Activated CD4-positive, alpha-beta memory T cell treated with anti-CD3 and anti-CD28 coated beads for 36 hours (primary cell): ENCODE measurements at places on chromosomes 6 and 20. TPM values are rescaled to one million over a fixed set of nuclear protein-coding genes. Genes with fewer than 3 reads are reported as not detected.
A peak's percentile ranks its signal among the peaks of the same experiment; 100 is the strongest.

- no peak for DNase-seq
- H3K27ac ChIP-seq = peak overlapping the region; percentile 3
- H3K36me3 ChIP-seq = peaks cover 18% of the 10 kb centered on the region
- no peaks in the 10 kb centered on the region for H3K27me3 ChIP-seq
- no peak overlapping the region for H3K4me3 ChIP-seq
- H3K4me1 ChIP-seq = peaks cover 43% of the 10 kb centered on the region
Measured at GRCh38 chr6:42973926-42974325, 5.1 kb downstream of the PEX6 start.

The EMILIN3 gene
- total RNA-seq = not detected

- H3K4me3 ChIP-seq = no peak overlapping the region
- DNase-seq = no peak
- H3K27me3 ChIP-seq = no peaks in the 10 kb centered on the region
- no peak overlapping the region for H3K27ac ChIP-seq
- no peaks in the 10 kb centered on the region for H3K36me3 ChIP-seq
Measured at GRCh38 chr20:32650401-32650944, 23.3 kb downstream of the C20orf203 start.

The IRF4 gene
- total RNA-seq = 689 TPM

DNA sequence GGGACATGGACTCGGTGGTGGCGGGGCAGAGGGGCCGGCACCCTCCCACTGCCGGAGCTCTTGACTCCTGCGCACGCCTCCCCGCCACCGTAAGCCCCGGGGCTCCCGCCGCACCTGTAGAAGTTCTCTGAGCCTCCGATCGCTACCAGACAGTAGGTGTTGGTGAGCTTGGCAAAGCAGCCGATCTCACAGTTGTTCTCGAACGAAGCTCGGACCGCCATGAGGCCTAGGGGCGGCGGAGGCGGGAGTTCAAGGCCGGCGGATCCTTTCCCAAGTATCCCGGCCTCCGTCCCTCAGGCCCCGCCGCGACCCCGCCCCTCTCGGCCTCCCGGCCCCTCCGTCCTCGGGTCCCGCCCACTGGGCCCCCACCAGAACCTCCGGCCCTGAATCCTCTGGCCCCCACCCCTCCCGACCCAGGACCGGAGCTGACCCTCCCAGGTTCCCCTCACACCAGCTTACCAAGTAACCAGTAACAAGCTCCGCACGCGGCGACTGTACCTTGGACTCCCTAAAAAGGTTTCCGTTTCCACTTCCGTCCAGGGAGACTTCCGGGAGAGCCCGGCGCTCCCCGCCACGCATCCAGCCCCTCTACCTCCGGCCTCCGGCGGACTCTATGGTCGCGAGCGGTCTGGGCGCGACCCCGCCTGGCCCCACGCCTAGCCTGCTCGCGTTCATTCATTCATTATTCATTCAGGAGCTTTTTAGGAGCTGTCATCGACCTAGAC is at the start of gene EIF6:
TSS of gene EIF6 (minus strand) at position 506 of the 725 bp plus-strand sequence. CDS start at position 221, 285 bp downstream.
- peak within 1 kb of the TSS; percentile 78 for H3K4me3 ChIP-seq
- H3K4me1 ChIP-seq = peaks cover 25% of the 10 kb centered on the region
- no peaks in the 10 kb centered on the region for H3K27me3 ChIP-seq
- H3K27ac ChIP-seq = peak within 1 kb of the TSS; percentile 64
- peaks cover 21% of the 10 kb centered on the region for H3K36me3 ChIP-seq

GRCh38 chr6:36064770-36065396 is 37.3 kb downstream of the MAPK14 start:
- no peaks in the 10 kb centered on the region for H3K27me3 ChIP-seq
- no peak for DNase-seq
- peaks cover 7% of the 10 kb centered on the region for H3K36me3 ChIP-seq
- peaks cover 43% of the 10 kb centered on the region for H3K4me1 ChIP-seq
- peak overlapping the region; percentile 11 for H3K27ac ChIP-seq

GRCh38 chr6:105713474-105714118 is 310.7 kb upstream of the PREP start:
- H3K36me3 ChIP-seq = peaks cover 11% of the 10 kb centered on the region
- H3K27me3 ChIP-seq = peaks cover 7% of the 10 kb centered on the region
- no peaks in the 10 kb centered on the region for H3K4me1 ChIP-seq
- no peak overlapping the region for H3K27ac ChIP-seq
- DNase-seq = no peak

The ERVFRD-1 gene
- total RNA-seq = not detected

The GLP1R gene
- total RNA-seq = not detected

DNA sequence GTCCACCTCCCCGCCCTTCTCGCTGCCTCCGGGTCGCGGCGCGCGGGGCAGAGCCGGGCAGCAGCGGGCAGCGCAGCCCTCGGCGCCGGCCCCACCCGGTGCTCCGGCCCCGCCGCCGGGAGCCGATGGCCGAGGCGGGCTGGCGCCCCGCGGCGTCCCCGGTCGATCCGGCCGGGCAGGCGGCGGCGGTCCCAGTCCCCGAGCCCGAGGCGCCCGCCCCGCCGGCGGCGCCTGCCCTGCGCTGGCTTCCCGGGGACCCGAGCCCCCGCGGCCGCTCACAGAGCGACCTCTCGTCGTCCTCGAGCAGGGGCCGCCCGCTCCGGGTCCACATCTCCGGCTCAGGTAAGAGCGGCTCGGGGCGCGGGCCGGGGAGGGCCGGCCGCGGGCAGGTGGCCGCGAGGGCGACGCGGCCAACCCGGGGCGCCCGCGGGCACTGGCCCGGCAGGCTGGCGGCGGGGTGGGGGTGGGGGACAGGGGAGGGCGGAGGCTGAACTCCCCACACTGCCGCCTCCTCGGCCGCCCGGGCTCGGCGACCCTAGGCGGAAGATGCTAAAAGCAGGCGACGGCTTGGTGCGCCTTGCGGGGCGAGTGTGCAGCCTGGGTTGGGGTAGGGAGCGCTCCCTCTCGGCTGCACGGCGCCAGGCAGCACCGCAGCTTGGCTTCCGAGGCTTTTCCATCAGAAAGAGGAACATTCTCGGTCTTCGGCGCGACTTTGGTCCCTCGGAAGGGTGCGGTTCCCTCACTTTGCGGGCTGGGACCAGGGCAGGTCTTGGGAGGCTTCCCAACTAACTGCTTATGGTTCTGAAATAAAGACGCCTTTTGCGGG is 25.6 kb upstream of the FUCA2 start:
- H3K4me3 ChIP-seq = peak overlapping the region; percentile 85
- peaks cover 39% of the 10 kb centered on the region for H3K4me1 ChIP-seq
- peak overlapping the region; percentile 80 for H3K27ac ChIP-seq
- DNase-seq = peak; percentile 73
- H3K36me3 ChIP-seq = no peaks in the 10 kb centered on the region

DNA sequence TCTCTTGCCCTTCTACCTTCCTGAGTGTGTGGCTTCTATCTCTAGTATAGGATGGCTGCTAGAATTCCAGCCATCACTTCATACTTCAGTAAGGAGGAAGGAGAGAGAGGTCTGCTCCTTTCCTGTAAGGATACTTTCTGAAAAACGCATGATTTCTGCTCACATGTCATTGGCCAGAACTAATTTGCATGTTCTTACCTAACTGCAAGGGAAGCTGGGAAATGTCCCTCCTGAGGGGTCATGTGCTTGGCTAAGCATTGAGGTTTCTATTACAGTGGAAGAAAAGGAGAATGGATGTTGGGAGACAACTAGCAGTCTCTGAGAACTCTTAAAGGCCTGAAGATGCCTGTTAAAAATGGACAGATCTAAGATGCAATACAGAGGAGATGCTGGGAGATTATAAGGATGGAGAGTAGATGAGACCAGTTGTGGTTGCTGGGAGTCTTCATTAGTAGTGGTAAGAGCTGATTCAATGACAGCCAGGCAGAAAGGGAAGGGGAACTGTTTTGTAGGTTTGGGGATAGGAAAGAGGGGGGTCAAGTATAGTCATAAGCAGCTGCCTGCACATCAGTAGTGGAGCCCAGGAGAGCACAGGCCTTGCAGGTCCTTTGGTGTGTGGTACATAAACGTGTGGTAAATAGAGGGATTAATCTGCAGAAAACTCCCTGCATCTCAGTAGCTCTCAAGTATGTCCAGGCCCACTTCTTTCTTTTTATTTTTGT is 20.2 kb downstream of the CDS2 start:
- no peaks in the 10 kb centered on the region for H3K27me3 ChIP-seq
- no peak overlapping the region for H3K4me3 ChIP-seq
- peaks cover 9% of the 10 kb centered on the region for H3K36me3 ChIP-seq
- H3K4me1 ChIP-seq = peaks cover 65% of the 10 kb centered on the region
- H3K27ac ChIP-seq = no peak overlapping the region
- no peak for DNase-seq

GRCh38 chr20:2137552-2138201 is 36.0 kb downstream of the STK35 start:
- no peaks in the 10 kb centered on the region for H3K27me3 ChIP-seq
- peaks cover 11% of the 10 kb centered on the region for H3K4me1 ChIP-seq
- H3K4me3 ChIP-seq = no peak overlapping the region
- H3K27ac ChIP-seq = no peak overlapping the region
- no peak for DNase-seq
- H3K36me3 ChIP-seq = no peaks in the 10 kb centered on the region

DNA sequence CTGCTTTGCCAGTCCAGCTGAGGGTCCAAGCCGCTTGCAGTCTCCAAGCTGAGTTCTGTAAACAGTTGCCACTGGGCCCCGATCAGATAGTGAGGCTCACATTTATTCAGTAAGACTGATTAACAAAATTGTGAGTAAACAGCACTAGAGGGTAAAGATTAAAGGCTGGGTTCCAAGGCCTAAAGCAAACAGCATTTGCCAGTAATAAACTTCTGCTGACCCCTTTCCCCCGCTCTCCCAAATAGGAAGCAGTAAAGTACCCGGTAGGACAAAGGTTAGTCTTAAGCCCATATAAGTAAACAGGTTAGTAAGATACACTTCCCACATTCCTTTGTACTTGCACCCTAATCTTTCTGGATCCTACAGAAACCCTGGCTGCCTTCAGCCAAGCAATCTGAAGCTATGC is 181.8 kb downstream of the MEI4 start:
- no peak overlapping the region for H3K4me3 ChIP-seq
- no peaks in the 10 kb centered on the region for H3K4me1 ChIP-seq
- H3K27me3 ChIP-seq = no peaks in the 10 kb centered on the region

DNA sequence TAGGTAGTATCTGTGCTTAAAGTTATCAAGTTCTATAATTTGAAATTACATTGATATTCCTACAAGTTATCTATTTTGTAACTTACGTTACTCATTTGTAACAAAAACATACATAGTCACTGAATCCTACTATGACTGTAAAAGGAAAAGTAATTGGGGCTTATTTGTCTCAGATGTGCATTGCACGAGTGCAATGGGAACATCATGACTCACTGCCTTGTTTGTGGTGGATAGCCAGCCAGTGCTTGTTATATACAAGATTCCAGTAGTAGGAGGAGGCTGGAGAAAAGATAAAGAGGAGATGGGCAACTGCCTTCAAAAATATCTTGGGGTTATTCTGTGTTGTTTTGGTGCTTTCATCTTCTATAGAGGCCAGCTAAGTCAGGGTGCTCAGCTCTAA is 164.1 kb downstream of the RNF144B start:
- no peaks in the 10 kb centered on the region for H3K36me3 ChIP-seq
- no peak for DNase-seq
- H3K4me3 ChIP-seq = no peak overlapping the region
- no peak overlapping the region for H3K27ac ChIP-seq
- peaks cover 4% of the 10 kb centered on the region for H3K27me3 ChIP-seq

- no peak for DNase-seq
- H3K27ac ChIP-seq = no peak overlapping the region
- H3K4me3 ChIP-seq = no peak overlapping the region
- H3K4me1 ChIP-seq = peaks cover 85% of the 10 kb centered on the region
- H3K27me3 ChIP-seq = no peaks in the 10 kb centered on the region
Measured at GRCh38 chr20:48754292-48754691, 73.5 kb downstream of the PREX1 start.

DNA sequence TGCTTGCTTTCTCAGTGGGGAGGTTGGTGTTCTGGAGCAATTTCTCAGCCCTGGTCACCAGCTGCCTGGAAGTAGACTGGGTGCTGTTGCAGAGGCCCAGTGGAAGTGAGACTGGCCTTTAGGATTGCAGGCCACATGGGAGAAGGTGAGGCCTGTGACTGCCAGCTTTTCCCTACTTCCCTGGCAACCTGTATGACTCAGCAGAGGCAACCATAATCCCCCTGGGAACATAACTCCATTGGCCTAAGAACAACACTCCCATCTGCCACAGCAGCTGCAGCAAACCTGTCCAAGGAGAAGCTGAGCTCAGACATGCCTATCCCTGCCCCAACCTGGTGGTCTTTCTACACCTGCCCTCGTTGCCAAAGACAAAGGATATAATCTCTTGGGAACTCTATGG is 473.5 kb upstream of the SPTLC3 start:
- no peak overlapping the region for H3K4me3 ChIP-seq
- no peaks in the 10 kb centered on the region for H3K36me3 ChIP-seq
- no peaks in the 10 kb centered on the region for H3K27me3 ChIP-seq
- no peak for DNase-seq

DNA sequence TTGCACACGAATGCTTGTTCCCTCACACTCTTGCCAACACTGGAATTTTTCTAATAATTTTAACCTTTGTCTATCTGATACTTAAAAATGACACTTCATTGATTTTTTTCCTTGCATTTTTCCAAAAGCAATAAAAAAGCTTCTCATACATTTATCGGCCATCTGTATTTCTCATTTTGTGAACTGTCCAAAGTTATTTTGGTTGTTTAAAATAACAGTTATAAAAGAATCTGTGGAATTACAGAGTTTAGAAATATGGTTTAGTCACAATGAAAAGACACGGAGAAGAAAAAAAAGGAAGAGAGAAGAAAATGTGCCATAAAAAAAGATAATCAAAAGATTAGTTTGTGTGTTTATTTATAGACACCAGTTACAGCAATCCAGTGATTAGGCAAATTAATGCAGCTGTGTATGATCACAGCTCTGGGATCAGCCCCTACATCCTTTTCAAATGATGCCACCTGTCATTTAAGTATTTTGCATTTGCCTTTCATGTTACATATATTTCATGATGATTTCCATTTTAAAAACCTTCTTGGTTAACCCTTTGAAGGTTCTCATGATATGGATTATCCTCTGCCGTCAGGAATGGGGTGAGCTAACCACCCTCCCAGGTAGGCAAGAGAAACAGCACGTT is 171.7 kb downstream of the BACH2 start:
- H3K27me3 ChIP-seq = no peaks in the 10 kb centered on the region
- no peak for DNase-seq
- H3K36me3 ChIP-seq = peaks cover 23% of the 10 kb centered on the region

- no peaks in the 10 kb centered on the region for H3K36me3 ChIP-seq
- DNase-seq = no peak
- no peak overlapping the region for H3K4me3 ChIP-seq
- H3K27ac ChIP-seq = no peak overlapping the region
- peaks cover 12% of the 10 kb centered on the region for H3K27me3 ChIP-seq
Measured at GRCh38 chr20:3775457-3776108, 5.7 kb downstream of the SPEF1 start.

The DLL1 gene
- total RNA-seq = 0.41 TPM

DNA sequence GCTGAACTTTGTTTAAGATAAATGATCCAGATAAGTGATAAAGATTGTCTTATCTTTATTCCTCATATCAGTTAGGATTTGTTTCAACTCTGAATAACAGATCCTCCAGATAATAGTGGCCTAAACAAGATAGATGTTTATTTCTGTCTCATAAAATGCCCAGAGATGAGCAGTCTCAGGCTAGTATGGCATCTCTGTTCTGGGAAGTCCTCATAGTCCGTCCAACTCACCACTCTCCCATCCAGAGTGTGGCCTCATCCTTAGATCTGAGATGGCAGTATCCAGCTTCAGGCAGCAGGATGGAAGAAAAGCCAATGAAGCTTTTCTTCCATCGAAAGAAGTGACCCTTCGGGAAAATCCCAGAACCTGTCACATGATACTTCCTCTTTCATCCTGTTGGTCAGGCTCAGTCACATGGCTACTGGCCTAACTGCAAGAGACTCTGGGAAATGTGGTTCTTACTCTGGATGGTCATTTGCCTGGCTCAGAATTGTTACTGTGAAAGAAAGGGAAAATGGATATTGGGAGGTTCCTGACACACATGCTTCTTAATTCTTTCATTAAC is 29.4 kb upstream of the TAGAP start:
- H3K4me3 ChIP-seq = no peak overlapping the region
- DNase-seq = no peak
- H3K36me3 ChIP-seq = no peaks in the 10 kb centered on the region
- H3K27ac ChIP-seq = no peak overlapping the region
- peaks cover 2% of the 10 kb centered on the region for H3K27me3 ChIP-seq

The PHACTR3 gene
- total RNA-seq = not detected
